ENCODE measurements at places on chromosomes 2 and 18. TPM values are rescaled to one million over a fixed set of nuclear protein-coding genes. Genes with fewer than 3 reads are reported as not detected.

AQP12A gene
- polyA plus RNA-seq: not detected

COL5A2 gene
- 6.6 TPM for polyA plus RNA-seq

HDHD2 gene
- polyA plus RNA-seq: 61.3 TPM

IL36G gene
- not detected for polyA plus RNA-seq

CPO gene
- 1.2 TPM for polyA plus RNA-seq

TMEM18 gene
- polyA plus RNA-seq: 58.6 TPM

CNTNAP5 gene
- 19.3 TPM for polyA plus RNA-seq

KIF5C gene
- polyA plus RNA-seq: 515 TPM

ALPG gene
- not detected for polyA plus RNA-seq

RFX8 gene
- polyA plus RNA-seq: not detected

SLC5A7 gene
- polyA plus RNA-seq: not detected

GKN2 gene
- not detected for polyA plus RNA-seq

HSBP1L1 gene
- polyA plus RNA-seq: 0.84 TPM

DCC gene
- polyA plus RNA-seq: 37.4 TPM

FLACC1 gene
- polyA plus RNA-seq: 1.3 TPM

TMEM247 gene
- polyA plus RNA-seq: not detected

SERPINB12 gene
- polyA plus RNA-seq: not detected

MEIS1 gene
- polyA plus RNA-seq: 46.5 TPM

C1QL2 gene
- polyA plus RNA-seq: not detected

RPRD1A gene
- 136 TPM for polyA plus RNA-seq

LYG1 gene
- polyA plus RNA-seq: 6.8 TPM

CDH2 gene
- polyA plus RNA-seq: 193 TPM

KCNJ13 gene
- polyA plus RNA-seq: not detected

AOX1 gene
- polyA plus RNA-seq: not detected

ZNF804A gene
- polyA plus RNA-seq: 2.9 TPM

ZBTB7C gene
- polyA plus RNA-seq: 6.5 TPM

TLX2 gene
- polyA plus RNA-seq: not detected

CCL20 gene
- not detected for polyA plus RNA-seq

STARD6 gene
- not detected for polyA plus RNA-seq

IGFBP5 gene
- polyA plus RNA-seq: 1.6 TPM

PAPOLG gene
- 26.5 TPM for polyA plus RNA-seq

UGT1A1 gene
- not detected for polyA plus RNA-seq

HES6 gene
- 236 TPM for polyA plus RNA-seq

ANKRD62 gene
- polyA plus RNA-seq: not detected

Measured in neural cell (in vitro differentiated cells).